Activated CD8-positive, alpha-beta memory T cell treated with anti-CD3 and anti-CD28 coated beads for 1 hour (primary cell): ENCODE measurements at places on chromosomes 7 and 10.

GRCh38 chr7:155639958-155640520, 4.4 kb upstream of the RBM33 start:
- no peak for DNase-seq

DNA sequence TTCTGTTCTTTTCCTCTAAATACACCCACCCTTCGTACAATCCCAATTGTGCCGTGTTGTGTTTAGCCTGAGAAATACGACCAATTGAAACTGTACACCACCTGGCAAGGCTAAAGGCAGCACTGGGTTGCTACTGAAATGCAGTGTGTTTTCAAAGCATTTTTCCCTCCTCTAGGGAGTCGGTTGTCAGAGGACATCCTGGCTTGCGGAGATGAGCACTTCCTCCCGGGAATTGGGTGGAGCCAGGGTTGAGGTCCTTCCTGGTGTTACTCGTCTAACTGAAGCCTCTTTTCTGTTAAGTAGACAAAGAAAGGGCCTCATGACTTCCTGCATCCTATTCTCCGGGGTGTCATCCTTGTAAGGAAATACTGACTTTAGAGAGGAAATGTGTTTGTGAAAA, 133.5 kb downstream of the MTPAP start:
- DNase-seq, result no peak

DNA sequence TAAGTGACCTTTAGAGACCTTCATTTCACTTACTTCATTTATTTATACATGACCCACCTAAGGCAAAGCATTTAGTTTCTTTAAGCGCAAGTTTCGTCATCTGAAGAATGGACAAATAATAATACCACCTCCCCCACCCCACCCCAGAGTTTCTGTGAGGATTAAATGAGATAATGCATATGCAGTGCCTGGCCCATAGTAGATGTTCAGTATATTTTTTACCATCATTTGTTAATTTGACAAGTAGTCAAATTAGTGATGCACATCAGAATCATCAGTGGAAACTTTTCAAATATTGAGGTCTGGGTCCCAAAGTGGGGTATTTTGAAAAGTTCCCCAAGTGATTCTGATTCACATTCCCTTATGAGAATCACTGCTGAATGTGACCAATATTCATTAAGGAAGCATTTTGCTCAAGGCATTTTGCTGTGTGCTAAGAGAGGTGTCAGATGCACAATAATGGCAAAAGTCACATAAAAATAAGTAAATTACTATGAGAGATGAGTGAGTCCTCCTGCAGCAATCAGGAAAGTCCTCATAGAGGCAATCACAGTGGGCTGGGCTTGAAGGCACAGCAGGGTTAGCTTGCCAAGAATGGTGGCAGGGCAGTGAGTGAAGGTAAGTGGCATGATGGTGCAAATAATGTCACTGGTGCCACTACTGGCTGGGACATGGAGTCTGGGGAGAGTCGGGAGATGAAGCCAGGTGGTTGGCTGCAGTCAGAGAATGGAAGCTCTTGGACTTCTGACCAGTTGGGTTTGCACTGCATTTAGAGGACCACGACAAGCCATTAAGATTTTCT, 244.1 kb downstream of the PTEN start:
- no peak for DNase-seq

DNA sequence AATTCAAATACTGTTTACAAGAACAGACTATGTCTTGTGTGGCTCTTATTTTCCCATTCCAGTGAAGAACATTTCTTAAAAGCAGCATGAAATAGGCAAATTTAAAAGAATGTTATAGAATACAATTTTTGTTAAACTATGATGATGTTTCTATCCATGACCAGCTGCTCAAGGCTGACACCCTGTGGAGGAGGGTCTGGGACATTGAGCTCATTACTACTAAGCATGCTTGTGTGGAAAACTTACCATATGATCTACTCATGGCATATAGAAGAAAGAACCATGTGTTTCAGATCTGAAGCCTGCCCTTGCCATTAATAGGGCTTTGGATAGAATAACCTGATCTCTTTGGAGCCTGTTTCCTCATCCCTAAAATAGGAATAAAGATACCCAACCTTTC, 125.0 kb downstream of the FOXP2 start:
- DNase-seq, result no peak

DNA sequence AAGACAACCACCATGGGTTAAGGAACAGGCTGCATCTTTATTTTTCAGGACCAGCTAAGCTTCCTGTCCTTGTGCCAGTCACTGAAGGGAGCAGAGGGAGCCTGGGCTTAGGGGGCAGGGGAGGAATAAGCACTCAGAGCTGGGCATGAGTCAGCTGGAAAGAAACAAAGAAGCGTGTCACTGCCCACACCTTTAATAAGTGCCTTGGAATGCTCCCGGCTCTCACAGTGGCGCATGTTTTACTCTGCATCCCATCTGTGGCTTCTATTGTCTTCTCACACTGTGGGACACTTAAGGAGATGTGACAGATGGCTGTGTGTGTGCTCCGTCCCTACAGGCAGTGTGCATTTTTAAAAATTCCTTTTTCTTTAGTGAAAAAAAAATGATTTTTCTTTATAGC, 71.7 kb downstream of the MTURN start:
- no peak for DNase-seq

- DNase-seq, result no peak
Measured at GRCh38 chr10:100968062-100968736, 1.1 kb upstream of the SEMA4G start.

DNA sequence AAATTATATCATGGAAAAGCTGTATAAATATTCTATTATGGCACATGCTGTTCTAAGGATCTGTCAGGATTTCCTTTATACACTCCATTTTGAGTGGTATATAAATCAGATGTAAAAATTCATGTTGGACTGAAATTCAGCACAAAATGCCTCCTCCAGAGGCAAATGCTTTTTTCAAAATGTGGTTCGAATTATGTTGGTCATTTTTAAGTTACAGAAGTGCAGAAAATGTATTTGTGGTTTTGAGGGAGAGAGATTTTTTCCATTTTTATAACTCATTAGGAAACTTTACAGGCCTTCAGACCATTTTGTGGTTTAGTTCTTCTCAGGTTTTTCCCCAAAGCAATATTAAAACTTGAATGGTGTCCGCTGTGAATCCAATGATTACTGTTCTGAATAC, 2.9 kb downstream of the PPP1R3A start:
- DNase-seq, result no peak

DNA sequence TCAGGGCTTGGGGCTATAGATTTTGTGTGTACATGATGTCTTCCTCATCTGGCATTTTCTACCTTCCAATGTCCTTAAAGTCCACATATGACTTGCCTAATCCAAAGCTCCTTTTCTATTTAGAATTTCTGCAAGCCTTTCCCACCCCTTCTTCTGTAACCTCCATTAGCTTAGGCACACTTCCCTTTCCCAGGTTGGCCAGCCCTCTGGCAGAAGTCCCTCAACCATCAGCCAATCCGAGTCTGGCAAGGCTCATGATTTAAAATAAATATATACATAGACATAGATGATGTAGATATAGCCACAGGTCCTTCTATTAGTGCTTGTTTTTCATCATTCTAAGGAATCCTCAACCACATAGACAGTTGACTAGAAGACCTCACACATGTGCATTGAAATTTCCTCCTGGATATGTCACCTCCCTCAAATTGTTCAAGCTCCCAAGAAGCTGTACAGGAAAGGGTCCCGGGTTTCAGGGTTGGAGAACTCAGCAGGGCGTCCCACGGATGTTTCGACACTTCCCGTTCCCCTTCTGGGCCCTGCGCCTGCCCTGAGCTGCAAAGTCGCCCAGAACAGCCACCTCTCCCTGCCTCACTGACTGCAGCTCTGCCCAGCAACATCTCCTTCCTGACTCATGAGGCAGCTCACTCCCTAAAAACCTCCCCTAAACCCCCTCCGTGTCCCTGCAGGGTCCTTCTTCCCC, 20.4 kb upstream of the PIK3AP1 start:
- DNase-seq, result no peak

- no peak for DNase-seq
Measured at GRCh38 chr10:43215758-43216455, 51.0 kb downstream of the RASGEF1A start.

DNA sequence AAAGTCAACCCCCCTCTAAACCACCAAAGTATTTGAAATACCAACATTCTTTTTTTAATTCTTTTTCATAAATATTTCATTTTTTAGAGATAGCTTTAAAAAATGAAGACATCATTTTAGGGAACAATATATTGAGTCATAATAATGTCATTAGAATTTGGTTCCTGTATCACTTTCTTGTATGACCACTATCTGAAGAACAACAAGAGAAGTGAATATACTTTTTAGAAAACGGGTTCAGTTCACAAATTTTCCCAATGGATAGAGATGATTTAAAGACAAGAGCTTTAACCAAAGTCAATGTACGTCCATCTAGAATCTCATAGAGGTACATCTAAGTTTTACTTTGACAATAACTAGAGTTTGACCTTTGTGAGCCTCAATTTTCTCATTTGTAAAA, 48.2 kb downstream of the CUBN start:
- no peak for DNase-seq

DNA sequence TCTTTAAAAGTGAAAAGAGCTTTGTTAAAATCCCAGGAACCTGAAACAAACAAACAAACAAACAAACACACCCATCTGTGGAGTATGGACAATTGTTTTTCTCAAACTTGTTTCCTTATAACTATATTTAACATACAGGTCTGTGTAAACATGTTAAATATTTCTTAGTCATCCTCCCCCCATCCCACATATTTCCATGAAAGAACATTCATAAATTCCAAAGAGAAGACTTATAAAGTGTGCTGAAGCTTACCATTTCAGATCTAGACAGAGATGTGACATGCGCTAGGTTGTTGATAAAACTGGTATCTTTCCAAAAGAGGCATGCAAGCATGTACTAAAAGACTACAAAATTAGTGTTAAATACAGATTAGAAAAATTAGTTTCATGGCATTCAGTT, 6.5 kb downstream of the FKBP14 start:
- DNase-seq, result no peak

- no peak for DNase-seq
Measured at GRCh38 chr7:157874870-157875229, 538.0 kb downstream of the DNAJB6 start.

DNA sequence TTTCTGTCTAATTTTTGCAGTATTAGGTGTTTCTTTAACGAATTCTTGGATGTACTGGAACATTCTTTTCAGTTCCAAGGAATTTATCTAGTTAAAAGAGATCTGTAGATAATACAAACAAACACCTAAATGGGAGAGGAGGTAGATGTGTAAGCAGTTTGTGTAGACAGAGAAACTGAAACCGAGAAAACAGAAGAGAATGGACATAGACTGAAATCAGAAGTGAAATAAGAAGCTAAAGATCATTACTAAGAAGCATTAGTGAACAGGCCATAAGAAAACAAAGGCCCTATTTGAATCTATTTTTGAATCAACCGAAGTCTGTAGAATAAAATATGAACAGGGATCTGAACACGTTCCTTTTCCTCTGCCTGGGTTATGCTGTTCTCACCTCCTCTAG, 26.5 kb upstream of the TMEM229A start:
- no peak for DNase-seq

- no peak for DNase-seq
Measured at GRCh38 chr10:786633-787474, 97.4 kb upstream of the DIP2C start.

DNA sequence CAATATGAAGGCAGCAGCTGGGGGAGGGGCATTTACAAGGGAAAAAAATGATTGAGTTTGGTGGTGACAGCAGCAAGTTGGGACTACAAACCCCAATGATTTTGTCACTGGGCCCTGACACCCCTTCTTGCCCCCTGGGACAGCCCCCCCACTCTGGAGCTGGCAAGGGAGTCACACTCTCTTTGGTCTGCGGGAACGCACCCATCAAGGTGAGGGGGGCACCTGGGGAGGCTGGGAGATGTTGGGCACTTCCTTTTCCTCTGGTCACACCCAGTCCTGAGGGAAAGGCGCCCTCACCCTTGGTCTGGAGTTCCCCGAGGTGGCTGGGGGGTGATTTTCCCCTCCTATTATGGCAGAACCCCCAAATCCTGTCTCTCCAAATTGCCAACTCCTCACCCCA, 24.4 kb downstream of the EPHB4 start:
- DNase-seq, result no peak

- DNase-seq, result no peak
Measured at GRCh38 chr10:17655567-17656146, 11.7 kb downstream of the STAM start.

GRCh38 chr10:113252650-113253618, 299.9 kb upstream of the HABP2 start:
- no peak for DNase-seq

DNA sequence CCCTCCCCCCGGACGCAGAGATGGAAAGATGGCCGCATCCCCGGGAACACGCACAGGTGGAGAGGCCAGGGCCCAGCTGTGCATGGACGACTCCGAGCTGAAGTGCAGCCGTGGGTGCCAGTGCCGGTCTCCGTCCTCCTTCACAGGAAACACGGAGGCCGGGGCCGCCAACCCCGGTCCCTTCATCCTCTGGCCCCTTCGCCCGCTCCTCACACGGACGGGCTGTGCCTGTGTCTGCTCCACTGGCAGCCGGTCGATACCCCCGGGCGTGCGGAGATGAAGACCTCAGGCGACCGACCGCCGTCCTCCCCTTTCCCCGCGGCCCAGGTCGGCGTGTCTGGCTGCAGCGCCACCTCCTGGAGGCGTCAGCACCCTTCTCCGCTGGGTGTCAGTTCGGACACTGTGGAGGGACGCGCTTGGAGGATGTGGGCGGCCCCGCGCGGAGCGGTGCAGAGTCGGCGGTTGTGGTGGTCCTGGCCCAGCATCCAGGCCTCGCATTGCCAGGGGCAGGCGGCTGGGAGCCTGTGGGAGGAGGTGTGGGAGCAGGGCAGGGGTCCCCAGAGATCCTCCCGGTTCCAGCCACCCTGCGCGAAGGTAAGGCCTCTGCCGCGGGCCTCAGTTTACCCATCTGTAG, 9.9 kb downstream of the ZNF511 start:
- peak; percentile 55 for DNase-seq

DNA sequence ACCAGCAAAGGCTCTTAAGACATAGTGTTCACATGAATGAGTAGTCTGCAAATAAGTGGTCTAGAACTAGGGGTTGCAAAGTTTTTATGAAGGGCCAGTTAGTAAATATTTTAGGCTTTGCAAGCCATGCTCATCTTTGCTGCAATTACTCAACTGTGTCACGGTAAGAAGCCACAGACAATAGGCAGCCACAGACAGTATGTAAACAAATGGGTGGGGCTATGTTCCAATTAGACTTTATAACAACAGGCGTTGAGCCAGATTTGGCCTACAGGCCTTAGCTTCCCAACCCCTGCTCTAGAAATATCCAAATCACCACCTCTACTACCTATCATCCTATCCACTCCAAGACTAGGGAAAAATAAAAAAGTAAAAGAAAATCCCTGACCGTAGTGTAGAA, 9.2 kb downstream of the IKZF5 start:
- no peak for DNase-seq

- DNase-seq, result no peak
Measured at GRCh38 chr10:52332815-52333214, 18.7 kb downstream of the DKK1 start.
